Right kidney (tissue), 9 donors: ENCODE measurements at places on chromosomes 2 and 18.

DNA sequence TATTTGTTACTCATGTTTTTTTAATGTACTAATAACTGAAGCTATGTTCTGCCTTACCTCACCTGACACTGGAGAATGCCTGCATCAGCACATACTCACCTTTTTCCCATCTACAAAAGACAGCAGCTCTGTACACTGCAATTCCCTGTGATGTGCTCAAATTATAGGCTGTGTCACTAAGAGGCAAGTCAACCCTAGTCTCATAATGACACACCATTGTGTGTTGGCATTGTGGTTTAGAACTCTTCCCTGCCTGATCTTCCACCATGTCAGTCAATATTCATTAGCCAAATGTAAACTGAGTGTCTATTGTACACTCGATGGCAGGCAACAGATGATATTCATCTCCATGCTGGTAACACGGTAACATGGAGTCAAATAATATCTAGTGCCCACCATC lies 332.1 kb upstream of the TCF4 start:
- no peak for DNase-seq

GRCh38 chr18:67590571-67591141 lies 74.1 kb upstream of the DSEL start:
- no peak for DNase-seq

- DNase-seq: no peak
Observed at GRCh38 chr2:233373316-233373715, 19.0 kb downstream of the DGKD start.

GRCh38 chr2:117330641-117331040 lies 483.9 kb upstream of the DDX18 start:
- DNase-seq: no peak

GRCh38 chr2:163580757-163581156 lies 155.1 kb downstream of the FIGN start:
- DNase-seq: no peak

- no peak for DNase-seq
Observed at GRCh38 chr2:40957508-40957907, 505.6 kb upstream of the SLC8A1 start.

DNA sequence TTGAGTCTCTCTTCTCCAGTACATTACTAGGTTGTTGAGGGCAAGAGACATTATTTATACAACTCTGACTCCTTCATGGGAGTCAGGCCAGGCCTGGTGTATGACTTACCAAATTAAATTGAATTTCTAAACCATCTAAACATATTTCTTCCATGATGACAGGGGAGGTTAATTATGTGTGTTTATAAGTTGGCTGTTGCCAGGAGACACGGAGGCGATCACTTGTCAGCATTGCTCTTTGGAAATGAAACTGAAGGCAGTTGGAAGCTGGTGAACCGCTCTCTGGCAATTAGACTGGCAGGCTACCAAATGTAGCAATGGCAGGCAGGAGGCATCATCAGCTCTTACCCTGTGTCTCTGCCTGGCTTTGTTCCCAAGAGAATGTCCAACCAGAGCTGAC lies 241.4 kb downstream of the KCNS3 start:
- DNase-seq: no peak
